ENCODE measurements at places on chromosomes 2 and 18.

- no peak for DNase-seq
Observed at GRCh38 chr2:1823187-1824169, 79.2 kb upstream of the PXDN start.

DNA sequence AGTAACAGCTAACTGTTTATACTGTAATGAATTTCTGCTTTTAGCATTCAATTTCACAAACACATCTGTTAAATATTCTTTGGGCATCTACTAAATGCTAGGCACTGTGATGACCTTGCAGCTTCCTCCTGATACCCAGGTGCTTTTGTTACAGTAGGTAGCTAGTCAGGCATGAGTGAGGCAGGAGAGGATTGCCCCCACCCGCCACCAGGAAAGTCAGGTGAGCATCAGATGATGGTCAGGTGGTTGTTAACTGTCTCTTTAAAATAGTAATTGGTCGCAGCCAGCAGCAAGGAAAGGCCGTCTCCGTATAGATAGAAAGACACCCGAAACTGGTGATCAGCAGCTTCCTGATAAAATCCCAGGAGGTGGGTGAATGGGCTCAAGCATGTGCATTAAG is 255.6 kb downstream of the PIEZO2 start:
- DNase-seq = no peak

GRCh38 chr2:184577056-184577455 is 21.3 kb upstream of the ZNF804A start:
- DNase-seq = no peak

- no peak for DNase-seq
Observed at GRCh38 chr2:239938651-239939486, 86.3 kb downstream of the NDUFA10 start.

DNA sequence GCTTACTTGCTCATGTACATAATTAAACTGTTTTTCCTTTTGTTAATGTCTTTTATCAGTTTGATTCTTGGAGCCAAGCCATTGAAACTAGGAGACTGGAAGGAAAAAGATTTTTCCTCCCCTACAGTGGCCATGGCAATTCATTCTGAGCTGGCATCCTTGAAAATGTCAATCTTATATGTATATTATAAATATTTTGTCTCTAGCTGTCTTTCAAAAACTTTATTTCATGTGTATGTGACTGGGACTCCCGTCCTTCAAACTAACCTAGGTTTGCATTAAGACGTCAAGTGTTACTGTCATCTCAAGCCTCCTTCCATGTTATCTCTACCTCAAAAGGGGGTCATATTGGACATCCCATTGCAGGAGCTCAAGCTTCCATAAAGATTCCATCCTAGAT is 280.4 kb downstream of the HRH4 start:
- DNase-seq = no peak
